ENCODE measurements at places on chromosomes 4 and X. TPM values are rescaled to one million over a fixed set of nuclear protein-coding genes. Genes with fewer than 3 reads are reported as not detected.

Gene DDX53
- total RNA-seq = not detected

Gene PLP1
- 14.0 TPM for total RNA-seq

Gene RNF128
- total RNA-seq = 0.25 TPM

Gene ARHGAP24
- 49.3 TPM for total RNA-seq

Gene DKK2
- total RNA-seq = 1.0 TPM

Gene DMRTC1
- total RNA-seq = not detected

Gene APLN
- 4.0 TPM for total RNA-seq

Gene ZMYM3
- total RNA-seq = 19.7 TPM

Gene CSN1S1
- not detected for total RNA-seq

Gene GUCY1B1
- total RNA-seq = 12.9 TPM

Gene MAP3K15
- total RNA-seq = 0.23 TPM

Gene MXRA5
- 5.5 TPM for total RNA-seq

Gene OTC
- 0.36 TPM for total RNA-seq

Gene FOXP3
- 0.09 TPM for total RNA-seq

Gene KIF4A
- 0.65 TPM for total RNA-seq

Gene GASK1B
- 80.5 TPM for total RNA-seq

Gene DGAT2L6
- total RNA-seq = not detected

Gene AR
- 20.5 TPM for total RNA-seq

Gene GAGE1
- total RNA-seq = not detected

Gene LGI2
- total RNA-seq = 6.6 TPM

Gene DCX
- total RNA-seq = not detected

Gene IL21
- total RNA-seq = not detected

Gene PRR32
- 1.4 TPM for total RNA-seq

Gene RAB33A
- total RNA-seq = 9.8 TPM

Gene EDNRA
- total RNA-seq = 43.3 TPM

Data from right cardiac atrium (tissue), 5 donors.